ENCODE measurements at places on chromosomes 5 and 9. TPM values are rescaled to one million over a fixed set of nuclear protein-coding genes. Genes with fewer than 3 reads are reported as not detected.

The OCLN gene
- polyA plus RNA-seq = 1.6 TPM

The MAMDC2 gene
- polyA plus RNA-seq = 6.9 TPM

The ENHO gene
- 3.4 TPM for polyA plus RNA-seq

The HMHB1 gene
- 0.38 TPM for polyA plus RNA-seq

The LHX3 gene
- not detected for polyA plus RNA-seq

The HARS1 gene
- polyA plus RNA-seq = 58.2 TPM

- no peak for DNase-seq
Measured at GRCh38 chr5:151627650-151628049, 36.5 kb upstream of the FAT2 start.

- DNase-seq = no peak
Measured at GRCh38 chr5:94967525-94967924, 317.4 kb downstream of the MCTP1 start.

DNA sequence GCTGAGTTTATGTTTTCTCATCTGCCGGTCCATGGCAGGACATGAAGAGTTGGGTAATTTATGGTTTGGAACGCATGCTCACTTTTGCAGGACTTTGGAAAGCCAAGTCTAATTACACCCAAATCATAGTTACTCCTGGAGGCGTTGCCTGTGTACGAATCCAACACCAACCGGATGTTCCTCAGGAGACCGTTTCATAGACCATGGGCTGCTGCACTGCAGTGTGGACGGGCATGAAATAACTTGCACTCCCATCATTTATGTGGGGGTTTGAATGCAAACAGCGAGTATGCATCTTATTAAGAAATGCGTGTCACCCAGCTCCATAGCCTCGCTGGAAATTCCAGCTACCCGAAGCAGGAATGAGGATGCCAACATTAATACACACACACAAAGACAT is 96.1 kb upstream of the IRX2 start:
- DNase-seq = no peak

GRCh38 chr5:119302916-119303897 is 52.6 kb upstream of the TNFAIP8 start:
- DNase-seq = no peak

- no peak for DNase-seq
Measured at GRCh38 chr9:88661759-88662158, 126.8 kb downstream of the NXNL2 start.

DNA sequence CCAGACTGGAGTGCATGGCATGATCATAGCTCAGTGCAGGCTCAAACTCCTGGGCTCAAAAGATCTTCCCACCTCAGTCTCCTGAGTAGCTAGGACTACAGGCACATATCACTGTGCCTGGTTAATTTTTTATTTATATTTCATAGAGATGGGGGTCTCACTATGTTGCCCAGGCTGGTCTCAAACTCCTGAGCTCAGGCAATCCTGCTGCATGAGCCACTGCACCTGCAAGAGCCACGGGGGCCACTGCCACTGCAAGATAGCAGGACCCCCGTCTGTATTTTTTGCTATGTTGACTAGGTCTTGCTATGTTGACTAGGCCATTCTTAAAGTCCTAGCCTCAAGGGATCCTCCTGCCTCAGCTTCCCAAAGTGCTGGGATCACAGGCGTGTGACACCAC is 6.5 kb downstream of the CYSTM1 start:
- DNase-seq = no peak
